ENCODE measurements at places on chromosomes 5 and 9.

DNA sequence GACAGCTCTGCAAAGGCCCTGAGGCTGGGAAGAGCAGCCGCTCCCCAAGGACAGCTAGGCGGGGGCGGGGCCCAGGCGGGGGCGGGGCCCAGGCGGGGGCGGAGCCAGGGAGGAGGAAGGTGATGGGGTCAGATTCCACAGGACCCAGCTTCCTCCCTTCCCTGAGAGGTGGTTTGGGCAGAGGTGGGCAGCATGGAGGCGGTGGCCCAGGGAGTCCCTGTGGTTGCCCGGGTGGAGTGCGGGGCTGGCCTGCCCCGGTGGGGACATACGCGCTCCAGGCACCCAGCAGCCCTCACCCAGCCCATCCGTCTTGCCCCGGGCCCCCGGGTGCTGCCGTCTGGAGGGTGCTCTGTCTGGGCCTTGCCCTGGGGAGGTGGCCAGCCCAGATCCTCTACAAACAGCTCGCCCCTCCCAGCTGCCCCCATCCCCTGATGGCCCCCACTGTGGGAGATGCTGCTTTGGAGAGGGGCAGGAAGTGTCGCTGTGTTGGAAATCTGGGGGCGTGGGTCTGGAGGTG, 11.0 kb upstream of the RNU6ATAC start:
- no peak for DNase-seq

- DNase-seq = no peak
Measured at GRCh38 chr5:151134228-151134627, 23.4 kb downstream of the ANXA6 start.

DNA sequence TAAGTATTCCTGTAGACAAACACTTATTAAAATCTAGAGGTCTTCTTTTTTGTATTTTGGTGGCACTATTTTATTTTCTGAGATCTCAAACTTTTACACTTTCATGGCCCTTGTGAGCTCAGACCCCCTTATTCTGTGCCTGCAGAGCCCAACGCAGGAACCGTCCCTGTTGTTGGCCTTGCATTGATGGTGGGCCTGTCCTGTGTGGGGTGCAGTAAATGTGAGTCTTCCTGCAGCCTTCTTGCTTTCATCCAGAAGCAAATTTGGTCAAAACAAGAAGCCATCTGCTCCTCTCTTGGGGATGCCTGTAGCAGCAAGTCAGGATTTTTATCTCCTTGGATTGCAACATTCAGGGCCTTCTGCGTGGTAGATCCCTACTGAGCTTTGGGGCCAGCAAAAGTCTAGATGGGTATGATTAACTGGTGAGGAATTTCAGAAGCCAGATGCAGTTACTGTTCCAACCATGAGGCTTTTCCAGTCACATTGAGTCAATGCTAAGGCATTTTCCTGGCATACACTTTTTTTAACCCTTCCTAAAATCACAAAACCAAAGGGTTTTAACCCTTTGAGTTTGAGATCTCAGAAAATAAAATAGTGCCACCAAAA, 31.7 kb downstream of the BASP1 start:
- DNase-seq = no peak

DNA sequence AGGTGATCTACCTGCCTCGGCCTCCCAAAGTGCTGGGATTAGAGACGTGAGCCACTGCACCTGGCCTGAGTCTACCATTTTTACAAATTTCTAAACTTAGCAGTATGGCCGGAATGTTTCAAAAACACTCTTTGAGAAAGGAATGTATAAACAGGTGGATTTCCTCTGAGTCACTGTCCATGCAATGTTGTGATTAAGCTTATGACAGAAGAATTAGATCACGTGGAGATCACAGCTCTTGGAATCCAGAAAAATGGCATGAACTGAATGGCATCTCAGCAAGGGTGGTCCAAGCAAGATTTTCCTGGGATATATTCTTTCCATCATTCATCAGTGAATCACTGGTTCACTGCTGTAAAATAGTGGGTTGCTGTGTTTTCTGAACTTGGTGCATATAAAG, 865.0 kb downstream of the PTPRD start:
- no peak for DNase-seq

DNA sequence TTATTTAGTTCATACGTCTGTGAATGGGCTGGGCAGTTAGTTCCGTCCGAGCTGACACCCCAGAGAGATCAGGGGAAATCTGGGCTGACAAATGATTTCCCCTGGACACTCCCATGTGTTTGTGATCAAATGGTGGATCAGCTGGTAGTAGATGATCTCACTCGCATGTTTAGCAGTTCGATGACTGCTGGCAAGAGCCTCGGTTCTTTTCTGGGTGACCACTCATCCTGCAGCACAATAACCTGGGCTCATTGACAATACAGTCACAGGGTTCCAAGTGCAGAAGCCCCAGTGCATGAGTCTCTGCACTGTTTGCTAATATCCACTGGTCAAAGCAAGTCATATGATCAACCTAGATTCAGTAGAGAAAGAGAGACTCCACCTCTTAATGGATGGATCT, 155.9 kb downstream of the NR2F1-AS1 start:
- DNase-seq = no peak

- no peak for DNase-seq
Measured at GRCh38 chr5:116365006-116365496, 209.6 kb downstream of the SEMA6A start.

DNA sequence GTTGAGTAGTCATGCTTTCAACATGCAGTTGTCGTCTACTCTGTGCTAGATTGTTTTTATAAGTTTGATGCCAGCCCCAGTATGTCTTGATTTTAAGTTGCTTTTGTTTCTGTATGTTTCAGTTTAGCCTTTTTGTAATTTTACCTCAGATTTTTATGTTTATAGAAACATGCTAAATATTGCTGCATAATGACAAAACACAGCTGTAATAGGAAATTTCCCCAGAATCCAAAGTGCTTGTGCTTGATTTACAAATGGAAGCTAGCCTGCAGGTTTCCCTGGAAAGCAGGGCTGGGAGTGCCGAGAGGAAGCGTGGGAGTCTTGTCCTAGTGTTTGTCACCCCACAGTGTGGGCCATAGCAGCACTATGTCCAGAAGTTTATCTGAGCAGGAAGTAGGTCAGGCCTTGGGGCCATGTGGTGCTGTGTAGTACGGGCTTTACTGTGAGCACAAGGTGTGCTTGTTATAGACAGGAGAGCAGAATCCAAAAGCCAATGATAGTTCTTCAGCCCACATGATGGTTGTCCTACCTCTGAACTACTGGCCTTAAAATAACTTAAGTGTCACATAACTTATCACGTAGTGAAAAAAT, 100.0 kb upstream of the NREP start:
- DNase-seq = no peak

DNA sequence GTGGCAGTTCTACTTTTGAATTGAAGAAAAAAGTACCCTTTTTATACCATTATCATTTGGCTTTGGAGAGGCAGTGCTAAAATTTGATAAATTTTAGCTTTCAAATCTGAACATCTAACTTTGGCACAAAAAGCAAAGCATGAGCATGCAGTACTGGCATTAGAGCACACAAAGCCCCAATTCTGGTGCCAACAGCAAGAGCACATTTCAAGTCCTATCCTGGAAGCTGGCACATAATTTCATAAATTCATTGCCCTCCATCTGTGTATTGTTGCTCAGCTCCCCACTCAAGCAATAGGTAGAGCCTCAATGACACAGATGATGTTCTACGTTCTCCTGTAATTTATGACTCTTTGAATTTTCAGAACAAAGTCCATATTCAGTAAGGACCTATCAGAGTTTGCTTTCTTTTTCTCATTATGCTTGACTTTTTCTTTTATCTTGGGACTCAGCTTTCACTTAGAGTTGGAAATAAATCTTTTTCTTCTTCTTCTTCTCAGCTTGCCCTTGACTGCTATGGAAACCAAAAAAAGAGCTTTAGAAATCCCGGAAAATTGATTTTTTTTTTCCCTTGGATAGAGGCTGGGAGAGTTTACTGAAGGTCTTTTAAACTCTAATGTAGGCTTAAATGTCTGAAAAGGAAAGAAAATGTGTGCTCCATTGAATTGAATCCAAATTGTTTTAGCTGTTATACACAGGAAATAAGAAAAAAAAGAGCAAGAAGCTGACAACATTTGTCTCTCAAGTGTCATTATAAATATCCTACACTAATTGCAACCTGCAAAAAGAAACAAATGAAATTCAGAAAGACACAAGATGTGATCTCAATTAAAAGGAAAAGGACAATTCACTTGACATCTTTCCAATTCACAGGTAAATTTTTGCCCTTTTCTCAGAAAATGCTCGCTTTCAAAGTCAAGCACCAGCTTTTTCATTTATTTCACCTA, 380.8 kb upstream of the CDH18 start:
- no peak for DNase-seq

GRCh38 chr5:168314735-168315411, 23.4 kb downstream of the WWC1 start:
- DNase-seq = no peak

- no peak for DNase-seq
Measured at GRCh38 chr5:170218726-170219125, 14.1 kb upstream of the C5orf58 start.

GRCh38 chr9:124779368-124780059, 2.6 kb downstream of the OLFML2A start:
- DNase-seq = no peak

Measured in AML-193 (cell line).